Osteoblast (primary cell): ENCODE measurements at places on chromosomes 5 and 9.

DNA sequence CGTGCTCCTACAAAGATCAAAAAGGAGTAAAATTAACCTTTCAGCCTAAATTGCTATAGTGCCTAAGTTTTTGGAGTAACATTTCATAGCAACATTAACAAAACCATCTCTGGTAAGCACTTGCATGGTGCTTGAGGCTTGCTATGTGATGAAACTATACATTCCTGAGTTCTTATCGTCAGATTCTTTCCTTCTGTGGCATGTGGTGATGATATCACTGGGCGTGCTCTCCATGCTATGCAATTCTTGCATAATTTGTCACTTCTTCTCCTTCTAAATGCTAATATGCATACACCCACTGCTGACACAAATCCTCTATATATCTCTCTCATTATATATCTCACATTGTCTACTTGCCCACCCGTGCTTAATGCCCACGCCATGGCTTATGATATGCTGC is 2019.9 kb downstream of the MAT2B start:
- no peak for DNase-seq

DNA sequence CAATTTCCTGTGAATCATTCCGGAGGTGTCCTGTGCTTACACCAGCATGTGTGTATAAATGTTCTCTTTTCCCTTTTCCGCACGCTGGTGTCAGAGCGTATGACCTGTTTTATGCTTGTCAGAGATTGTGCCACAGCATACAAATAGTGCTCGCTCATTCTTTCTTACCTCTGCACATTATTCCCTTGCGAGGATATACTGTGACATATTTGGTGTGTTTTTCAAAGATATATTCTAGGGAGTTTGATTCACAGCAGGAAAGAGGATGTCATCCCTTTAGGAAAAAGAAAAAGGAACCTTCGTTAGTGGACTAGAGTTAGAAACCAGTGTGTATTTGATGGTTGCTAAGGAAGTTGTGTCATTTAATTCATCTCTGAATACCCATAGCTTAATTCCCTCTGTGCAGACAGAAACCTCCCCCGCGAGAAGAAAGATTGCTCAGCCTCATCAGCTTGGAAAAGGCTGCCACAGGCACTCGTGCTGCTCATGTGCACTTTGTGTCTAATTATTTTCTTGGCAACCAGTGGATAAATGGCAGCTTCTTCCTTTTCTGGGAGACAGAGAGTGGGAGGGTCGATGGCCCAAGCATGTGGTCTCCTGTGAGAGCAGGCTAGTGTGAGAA is 14.7 kb upstream of the CCIN start:
- no peak for DNase-seq

DNA sequence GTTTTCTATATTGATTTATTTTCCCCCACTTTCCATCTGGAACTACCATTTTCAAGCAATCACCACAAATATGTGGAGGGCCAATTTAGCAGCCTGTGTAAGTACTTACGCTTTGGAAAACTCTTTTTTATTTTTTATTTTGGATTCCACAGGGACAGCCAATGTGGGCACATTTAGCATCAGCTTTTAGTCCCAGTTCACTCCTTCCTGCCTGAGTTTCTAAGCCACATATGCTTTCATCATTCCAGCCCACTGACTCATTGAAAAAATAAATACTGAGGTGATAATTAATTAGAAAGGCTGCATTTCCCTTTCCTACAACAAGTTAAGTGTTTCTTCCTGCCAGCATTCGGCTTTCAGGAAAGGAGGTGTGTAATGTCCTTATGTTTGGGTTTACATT is 76.8 kb downstream of the TMEM167A start:
- DNase-seq: no peak

DNA sequence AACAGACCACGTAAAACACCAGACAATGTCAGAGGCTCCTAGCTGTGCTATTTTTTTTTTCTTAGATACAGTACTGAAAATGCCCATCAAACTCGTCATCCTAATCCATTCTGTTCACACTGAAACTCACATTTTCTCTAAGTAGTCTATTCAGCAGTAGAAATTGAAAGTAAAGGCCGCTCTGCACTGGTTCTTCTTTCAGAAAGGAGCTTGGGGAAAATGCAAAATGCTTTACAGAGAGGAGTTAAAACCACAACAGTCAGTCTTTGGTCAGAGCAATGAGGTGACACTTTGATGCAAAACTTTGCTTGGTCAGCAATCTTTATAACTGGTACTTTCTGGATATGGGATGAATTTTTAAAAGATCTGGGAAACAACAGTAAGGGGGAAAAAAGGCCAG is 43.8 kb upstream of the SUSD1 start:
- no peak for DNase-seq

GRCh38 chr9:121736934-121737462 is 85.6 kb downstream of the DAB2IP start:
- DNase-seq: no peak

DNA sequence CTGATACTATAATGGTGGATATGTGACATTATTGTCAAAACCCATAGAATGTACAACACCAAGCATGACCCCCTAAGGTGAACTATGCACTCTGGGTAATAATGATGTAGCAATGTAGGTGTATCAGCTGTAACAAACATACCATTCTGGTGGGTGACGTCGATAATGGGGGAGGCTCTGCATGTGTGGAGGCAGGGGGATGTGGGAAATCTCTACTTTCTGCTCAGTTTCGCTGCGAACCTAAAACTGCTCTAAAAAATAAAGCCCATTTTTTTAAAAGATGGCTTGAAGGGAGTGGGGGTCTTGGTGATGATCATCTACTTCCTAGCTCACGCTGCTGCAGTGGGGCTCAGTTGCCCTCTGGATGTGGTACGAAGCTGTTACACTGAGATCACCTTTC is 51.1 kb downstream of the RASGEF1C start:
- peak; percentile 60 for DNase-seq

GRCh38 chr5:168860503-168860902 is 281.3 kb upstream of the PANK3 start:
- no peak for DNase-seq

- peak; percentile 52 for DNase-seq
Measured at GRCh38 chr5:36403632-36404311, 102.1 kb upstream of the RANBP3L start.
